ENCODE measurements at places on chromosomes 7 and 10. TPM values are rescaled to one million over a fixed set of nuclear protein-coding genes. Genes with fewer than 3 reads are reported as not detected.

- H3K36me3 ChIP-seq, result no peaks in the 10 kb centered on the region
- no peaks in the 10 kb centered on the region for H3K4me1 ChIP-seq
Observed at GRCh38 chr10:88147000-88147798, 283.8 kb downstream of the PTEN start.

GRCh38 chr7:105773030-105773460 is 103.4 kb downstream of the ATXN7L1 start:
- H3K27ac ChIP-seq, result no peak overlapping the region
- H3K4me1 ChIP-seq, result peaks cover 16% of the 10 kb centered on the region
- H3K4me3 ChIP-seq, result no peak overlapping the region
- no peak for DNase-seq
- H3K27me3 ChIP-seq, result no peaks in the 10 kb centered on the region
- no peaks in the 10 kb centered on the region for H3K36me3 ChIP-seq

- H3K4me1 ChIP-seq, result no peaks in the 10 kb centered on the region
- peaks cover 66% of the 10 kb centered on the region for H3K27me3 ChIP-seq
- no peak overlapping the region for H3K27ac ChIP-seq
- no peak overlapping the region for H3K4me3 ChIP-seq
Observed at GRCh38 chr10:11397077-11397965, 214.1 kb downstream of the USP6NL start.

DNA sequence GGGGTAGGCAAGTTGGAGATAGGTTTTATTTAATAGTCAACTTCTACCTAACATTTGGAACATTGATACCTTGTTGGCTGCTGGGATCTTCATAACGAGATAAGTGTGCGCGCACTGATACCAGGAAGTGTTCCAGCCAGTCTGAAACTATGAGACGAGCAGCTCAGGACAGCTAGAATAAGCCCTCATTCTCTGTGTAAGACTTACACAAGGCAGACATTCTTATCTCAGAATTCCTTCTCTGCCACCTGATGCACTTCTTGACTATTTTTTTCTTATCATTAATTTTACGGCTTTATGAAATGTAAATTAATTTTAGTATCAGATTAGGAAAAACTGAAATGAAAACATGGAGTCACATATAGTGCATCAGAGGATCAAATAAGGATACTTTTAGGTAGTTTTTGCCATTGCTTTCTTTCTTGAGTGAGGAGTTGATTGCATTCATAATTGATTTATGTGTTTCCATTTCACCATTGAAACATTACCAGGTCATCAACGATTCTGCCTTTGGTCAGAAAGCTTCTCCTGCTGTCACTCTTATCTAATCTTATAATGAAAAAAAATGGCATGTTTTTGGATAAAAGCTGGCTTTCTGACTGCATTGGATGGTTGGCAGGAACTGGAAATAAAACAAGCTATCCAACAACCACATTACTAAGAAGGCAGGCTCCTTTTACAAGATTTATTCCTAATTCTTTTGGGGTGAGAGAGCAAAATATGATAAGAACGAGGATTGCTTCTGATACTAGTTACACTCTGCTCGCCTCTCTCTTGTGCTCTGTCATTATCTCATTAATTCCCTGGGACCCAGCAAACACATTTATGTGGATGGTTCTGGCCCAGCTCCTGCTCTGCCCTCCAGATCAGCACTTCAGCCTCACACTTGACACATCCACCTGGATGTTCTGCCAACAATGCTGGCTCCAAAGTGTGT is 40.4 kb upstream of the ABCB5 start:
- H3K4me1 ChIP-seq, result peaks cover 21% of the 10 kb centered on the region
- no peak overlapping the region for H3K4me3 ChIP-seq
- no peak overlapping the region for H3K27ac ChIP-seq
- DNase-seq, result no peak
- H3K36me3 ChIP-seq, result no peaks in the 10 kb centered on the region

PON3 gene
- 6.5 TPM for total RNA-seq

LIMK1 gene
- total RNA-seq, result 32.2 TPM

SFRP5 gene
- total RNA-seq, result 0.20 TPM

GARIN1A gene
- total RNA-seq, result 8.5 TPM

PTF1A gene
- not detected for total RNA-seq

All from Calu3 (cell line).